Stimulated activated CD8-positive, alpha-beta memory T cell treated with anti-CD3 and anti-CD28 coated beads, Interleukin-15, amount 100 ng/mL, for 24 hours (primary cell): ENCODE measurements at places on chromosomes 7 and 10.

DNA sequence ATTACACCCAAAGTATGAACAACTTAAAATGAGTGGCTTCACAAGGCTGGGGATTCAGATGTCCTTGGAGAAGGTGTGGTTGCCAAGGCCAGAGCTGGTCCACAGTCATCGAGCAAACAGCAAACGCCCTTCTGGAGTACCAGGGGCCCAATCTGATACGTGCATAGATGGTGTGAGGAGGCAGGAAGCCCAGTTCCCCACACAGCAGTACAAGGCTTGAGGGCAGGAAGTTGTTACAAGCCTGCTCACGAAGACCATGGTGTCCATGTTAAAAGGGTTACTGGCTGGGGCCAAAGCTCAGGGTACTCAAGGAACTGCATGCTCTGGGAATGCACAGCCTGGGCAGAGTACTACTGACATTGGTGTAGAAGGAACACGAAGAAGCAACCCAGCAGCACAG, 4.6 kb upstream of the ANKRD26 start:
- DNase-seq: no peak

DNA sequence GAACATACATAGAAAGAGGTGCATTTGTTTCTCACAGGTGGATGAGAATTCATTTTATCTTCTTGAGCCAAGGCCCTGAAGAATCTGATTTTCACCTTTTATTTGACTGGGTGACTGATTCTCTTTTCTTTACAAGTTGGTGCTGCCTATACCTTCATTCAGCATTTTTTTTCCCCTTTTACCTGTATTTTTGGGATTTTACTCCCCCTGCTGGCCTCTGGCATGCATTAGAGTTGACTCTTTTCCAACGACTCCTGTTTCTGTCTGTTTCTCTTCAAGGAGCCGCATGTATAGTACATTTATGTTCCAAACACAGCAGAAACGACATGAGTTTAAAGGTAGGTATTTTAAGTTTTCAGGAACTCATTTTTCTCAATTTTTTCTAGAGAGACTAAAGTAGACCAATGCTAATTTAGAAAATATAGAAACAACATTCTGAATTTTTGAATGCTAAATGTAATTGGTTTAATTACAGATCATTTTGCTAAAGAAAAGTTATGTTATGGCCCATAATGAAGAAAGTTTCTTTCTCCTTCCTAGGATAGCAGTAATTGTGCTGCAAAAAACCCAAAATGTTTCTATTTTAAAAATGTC, 149.8 kb upstream of the HDAC9 start:
- no peak for DNase-seq

DNA sequence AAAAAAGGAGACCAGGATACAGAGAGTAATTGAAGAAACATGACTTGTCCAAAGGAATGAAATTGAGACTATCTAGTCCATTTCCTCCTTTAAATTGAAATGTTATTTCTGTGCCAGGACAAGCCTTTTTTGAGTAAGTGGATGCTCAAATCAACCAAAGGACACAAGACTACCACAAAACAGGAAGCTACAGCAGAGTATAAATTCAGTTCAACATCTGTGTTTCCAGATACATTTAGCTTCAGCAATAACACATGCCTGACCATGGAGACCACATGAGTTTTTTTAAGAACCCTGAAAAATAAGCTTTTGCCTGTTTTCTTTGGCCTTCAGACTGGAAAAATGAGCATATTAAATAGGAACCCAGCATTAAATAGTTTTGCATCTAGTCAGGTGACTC, 707.5 kb downstream of the ZWINT start:
- no peak for DNase-seq

DNA sequence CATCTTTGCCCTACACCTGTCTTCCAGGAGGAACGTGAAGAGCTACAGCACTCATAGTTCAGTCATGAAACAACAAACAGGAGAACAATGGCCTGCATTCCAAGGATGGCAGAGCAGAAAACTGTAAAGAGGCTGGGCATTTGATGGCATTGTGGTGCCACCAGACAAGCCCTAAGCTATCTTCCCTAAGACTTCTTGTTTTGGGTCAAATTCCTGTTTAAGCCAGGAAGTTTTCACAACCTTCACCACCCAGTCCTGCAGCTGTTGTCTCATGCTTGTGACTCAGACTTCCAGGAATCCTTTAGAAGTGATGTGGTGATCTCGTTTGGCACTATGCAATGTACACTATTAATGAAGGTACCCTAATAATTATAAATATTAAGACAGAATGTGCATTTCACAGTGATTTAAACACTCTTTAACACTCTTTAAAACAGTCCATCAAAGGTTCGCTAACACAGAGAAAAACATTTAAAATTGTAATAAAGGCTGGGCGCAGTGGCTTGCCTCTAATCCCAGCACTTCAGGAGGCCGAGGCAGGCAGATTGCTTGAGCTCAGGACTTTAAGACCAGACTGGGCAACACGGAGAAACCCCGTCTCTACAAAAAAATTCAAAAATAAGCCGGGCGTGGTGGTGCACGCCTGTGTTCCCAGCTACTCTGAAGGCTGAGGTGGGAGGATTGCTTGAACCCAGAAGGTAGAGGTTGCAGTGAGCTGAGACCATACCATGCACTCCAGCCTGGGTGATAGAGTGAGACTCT, 2.7 kb upstream of the HERPUD2 start:
- DNase-seq: no peak

DNA sequence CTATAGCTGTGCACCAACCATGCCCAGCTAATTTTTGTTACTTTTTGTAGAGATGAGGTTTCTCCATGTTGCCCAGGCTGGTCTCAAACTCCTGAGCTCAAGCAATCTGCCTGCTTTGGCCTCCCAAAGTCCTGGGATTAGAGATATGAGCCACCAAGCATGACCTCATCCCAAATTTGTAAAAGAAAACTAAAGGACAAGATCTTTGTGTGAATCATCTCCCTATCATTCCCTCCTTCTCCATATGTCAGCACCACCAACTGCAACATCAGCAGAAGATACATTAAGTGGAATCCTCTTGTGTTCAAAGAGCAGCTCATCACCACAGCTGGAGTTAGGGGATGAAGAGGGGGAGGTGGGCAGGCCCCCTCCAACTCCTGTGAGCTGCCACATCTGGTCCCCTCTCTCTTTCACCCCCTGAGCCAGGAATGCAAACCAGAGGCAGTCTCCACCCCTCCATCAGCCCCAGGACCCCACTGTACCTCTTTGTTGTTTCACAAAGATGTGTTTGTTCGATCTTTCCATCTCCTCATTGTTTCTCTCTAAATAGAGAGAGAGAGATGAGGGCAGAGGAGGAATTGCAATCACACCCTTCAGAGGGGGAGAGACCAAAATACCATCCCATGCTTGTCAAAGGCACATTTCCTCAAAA, 47.3 kb upstream of the PIP4K2A start:
- DNase-seq: no peak

GRCh38 chr10:46317370-46317769, 30.6 kb downstream of the ANTXRL start:
- DNase-seq: no peak

- no peak for DNase-seq
Measured at GRCh38 chr7:20407585-20408466, 77.1 kb downstream of the ITGB8 start.

GRCh38 chr7:10720042-10720441, 253.6 kb upstream of the PHF14 start:
- DNase-seq: no peak

GRCh38 chr7:133077394-133077793, 4.5 kb downstream of the CHCHD3 start:
- no peak for DNase-seq

- DNase-seq: no peak
Measured at GRCh38 chr10:77037735-77038403, 599.7 kb downstream of the KCNMA1 start.

DNA sequence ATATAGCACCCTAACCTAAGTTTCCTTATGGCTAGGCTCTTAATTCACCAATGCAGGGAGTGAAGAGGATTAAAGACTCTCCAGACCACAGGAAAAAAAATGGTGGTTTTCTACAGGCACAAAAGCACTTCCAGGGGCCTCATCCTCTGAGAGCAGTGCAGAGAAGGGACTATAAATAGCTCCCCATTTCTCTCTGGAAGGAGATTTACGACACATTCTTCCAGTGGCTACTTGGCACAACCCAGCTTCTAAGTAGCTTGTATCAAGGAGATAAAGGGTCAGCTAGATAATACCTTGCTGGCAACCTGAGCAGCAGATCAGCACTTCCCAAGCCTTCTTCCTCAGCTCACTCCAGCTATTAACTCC, 73.5 kb downstream of the CRPPA start:
- no peak for DNase-seq

DNA sequence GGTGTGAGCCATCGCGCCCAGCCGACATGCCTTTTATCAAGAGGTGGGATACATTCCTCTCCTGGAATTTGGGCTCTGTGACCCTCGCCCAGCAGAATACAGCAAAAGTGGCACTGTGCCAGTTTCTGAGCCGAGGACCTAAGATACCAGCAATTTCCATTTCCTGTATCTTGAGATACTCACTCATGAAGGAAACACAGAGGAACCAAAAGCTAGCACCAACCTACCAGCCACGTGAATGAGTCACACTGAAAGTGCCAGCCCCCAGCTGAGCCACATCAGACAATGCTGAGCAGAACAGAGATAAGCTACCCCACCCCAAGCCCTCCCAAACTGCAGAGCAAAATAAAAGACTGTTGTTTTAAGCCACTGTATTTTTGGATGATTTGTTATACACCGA, 56.3 kb downstream of the CACUL1 start:
- peak; percentile 16 for DNase-seq

DNA sequence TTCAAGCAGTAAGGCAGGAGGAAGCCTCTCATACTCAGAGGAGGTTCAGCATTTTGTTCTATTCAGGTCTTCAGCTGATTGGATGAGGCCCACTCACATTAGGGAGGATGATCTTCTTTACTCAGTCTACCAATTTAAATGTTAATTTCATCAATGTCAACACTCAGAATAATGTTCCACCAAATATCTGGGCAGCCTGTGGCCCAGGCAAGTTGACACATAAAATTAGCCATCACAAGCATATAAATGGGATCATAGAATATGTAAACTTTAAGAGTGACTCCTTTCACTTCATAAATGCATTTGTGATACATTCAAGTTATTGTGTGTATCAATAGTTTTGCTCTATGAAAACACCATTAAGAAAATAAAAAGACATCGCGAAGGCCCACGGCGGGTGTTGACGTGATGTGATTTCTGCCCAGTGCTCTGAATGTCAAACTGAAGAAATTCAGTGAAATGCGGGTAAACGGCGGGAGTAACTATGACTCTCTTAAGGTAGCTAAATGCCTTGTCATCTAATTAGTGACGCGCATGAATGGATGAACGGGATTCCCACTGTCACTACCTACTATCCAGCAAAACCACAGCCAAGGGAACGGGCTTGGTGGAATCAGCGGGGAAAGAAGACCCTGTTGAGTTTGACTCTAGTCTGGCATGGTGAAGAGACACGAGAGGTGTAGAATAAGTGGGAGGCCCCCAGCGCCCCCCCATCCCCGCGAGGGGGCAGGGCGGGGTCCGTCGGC, 536.1 kb upstream of the AUTS2 start:
- DNase-seq: no peak
